Stimulated activated CD4-positive, alpha-beta T cell treated with anti-CD3 and anti-CD28 coated beads, Interleukin-2, amount 100 ng/mL, for 48 hours (primary cell): ENCODE measurements at places on chromosomes 4 and X.

DNA sequence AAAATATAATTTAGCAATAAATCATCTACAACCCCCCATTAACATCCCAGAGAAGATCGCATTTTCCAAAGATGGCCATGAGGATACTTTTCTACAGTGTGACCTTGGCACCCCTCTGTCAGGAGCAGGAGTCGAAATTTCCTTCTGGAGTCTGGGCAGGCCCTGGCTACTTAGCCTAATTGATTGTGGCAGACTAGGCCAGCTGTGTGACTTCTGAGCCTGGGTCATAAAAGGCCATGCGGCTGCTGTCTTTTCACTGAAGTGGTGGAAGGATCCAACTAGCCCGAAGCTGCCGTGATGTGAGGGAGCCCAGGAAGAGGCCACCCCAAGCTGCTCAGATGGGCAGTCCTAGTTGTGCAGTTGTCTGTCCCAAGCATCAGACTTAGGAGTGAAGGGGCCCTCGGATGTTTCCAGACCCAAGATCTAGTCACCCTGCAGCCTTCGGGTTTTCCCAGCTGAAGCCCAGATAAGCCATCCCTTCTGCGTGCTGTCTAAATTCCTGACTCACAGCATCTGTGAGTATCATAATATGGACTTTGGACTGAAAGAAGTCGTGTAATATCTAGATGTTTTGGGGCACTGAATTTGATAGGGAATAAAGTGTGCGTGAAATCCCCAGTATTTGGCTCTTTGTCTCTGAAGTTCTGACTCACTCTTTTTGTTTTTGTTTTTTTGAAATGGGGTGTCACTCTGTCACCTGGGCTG lies 21.0 kb downstream of the PDK3 start:
- DNase-seq: no peak

DNA sequence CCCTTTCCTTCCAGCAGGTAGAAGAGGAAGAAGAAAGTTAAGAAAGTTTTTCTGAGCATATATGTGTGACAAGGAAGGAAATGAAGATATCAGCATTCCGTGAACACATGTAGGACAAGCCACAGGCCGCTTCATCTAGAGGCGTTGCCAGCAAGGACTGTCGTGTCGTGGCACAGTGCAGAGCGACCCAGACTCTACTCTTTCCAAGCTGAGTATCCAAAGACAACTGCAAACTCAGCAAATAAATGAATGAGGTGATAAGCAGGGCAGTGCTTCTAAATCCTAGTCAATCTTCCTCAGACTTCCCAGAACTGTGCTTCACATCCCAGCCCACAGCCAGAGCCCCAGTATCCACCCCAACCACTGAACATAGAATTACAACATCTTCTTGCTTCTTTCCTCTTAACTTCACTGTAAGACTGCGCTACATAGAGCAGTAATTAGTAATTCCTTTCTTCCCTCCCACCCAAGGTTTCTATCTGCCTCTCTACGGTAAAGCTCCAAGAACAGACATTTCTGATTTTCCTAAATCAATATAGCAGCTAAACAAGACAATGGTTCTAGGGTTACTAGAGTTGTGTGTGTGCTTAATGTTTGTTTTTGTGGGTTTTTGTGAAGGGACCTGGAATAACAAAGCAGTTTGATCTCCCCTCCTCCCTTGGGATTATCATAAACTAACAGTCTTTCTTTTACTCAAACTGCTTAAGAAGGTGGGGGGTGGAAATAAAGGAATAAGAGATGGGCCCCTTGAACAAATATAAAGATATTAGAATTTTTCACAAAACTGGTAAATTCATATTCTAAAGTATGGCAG lies 71.6 kb downstream of the PAPSS1 start:
- no peak for DNase-seq

DNA sequence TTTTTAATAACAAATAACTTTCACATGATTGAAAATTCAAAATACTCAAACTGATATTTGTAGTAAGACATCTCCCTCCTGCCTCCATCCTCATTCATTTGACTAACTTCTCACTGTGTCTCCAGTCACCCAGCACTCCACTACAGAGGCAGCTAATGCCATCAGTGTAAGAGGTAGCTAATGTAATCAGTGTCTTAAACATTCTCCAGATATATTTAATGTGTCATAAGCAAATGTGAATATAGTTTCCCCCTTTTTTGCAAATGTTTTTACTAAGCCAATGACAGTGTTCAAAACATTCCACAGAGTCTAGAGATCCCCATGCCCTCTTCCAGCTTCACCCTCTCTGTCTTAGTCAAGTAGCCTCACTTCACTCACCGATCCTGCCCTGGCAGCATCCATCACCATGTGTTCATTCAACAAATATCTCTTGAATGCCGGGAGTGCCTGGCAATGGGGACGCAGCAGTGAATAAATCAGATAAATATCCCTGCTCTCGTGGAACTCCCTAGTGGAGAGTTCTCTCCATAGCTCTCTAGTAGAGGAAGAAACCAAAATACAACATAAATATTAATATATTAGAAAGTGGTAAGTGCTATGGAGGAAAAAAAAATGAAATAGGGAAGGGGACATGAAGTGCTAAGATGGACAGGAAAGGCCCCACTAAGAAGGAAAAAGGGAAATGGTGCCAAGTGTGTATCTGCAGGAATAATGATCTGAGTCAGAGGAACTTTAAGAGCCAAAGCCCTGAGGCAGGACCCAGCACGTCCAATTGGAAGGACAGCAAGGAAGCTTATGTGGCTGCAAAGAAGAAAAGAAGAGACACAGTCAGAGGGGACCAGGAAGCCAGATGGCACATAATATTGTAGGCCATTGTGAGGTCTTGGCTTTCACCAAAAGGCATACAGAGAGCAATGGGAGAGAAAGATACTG lies 18.7 kb downstream of the SCFD2 start:
- DNase-seq: no peak

DNA sequence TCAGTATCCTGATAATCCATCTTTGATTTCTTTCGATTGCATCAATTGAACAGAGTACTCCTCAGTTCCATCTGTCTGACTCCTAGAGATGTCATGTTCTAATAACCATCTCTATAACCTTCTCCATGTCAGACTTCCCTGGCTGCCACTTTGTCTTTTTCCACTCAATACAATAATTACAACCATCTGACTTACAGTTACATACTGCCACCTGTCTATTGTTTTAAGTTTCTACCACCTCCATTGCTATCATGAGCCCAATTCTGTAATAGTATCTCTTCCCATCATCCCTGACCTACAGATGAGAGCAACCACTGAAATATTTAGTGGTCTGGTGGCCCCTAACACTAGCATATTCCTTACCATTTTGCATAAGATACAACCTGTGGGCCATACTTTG lies 439.2 kb upstream of the FAM47C start:
- no peak for DNase-seq

DNA sequence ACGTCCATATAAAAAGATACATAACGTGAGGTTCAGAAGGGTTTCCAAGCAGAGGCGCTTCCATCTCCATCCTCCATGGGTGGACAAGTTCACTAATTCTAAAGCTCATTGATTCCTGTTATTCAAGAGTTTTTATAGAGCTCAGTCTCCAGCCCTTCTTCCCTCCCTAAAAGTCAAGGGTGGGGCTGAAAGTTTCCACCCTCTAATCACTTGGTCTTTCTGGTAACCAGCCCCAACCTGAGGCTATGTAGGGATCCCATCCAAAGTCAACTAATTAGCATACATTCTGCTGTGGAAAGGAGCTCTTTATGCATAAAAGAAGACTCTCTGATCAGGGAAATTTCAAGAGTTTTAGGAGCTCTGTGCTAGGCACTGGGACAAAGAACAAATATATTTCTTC lies 46.9 kb upstream of the VEGFC start:
- DNase-seq: no peak

GRCh38 chr4:170849969-170850368 lies 760.2 kb upstream of the AADAT start:
- DNase-seq: no peak

- DNase-seq: no peak
Measured at GRCh38 chr4:38625508-38625907, 38.5 kb upstream of the KLF3 start.

DNA sequence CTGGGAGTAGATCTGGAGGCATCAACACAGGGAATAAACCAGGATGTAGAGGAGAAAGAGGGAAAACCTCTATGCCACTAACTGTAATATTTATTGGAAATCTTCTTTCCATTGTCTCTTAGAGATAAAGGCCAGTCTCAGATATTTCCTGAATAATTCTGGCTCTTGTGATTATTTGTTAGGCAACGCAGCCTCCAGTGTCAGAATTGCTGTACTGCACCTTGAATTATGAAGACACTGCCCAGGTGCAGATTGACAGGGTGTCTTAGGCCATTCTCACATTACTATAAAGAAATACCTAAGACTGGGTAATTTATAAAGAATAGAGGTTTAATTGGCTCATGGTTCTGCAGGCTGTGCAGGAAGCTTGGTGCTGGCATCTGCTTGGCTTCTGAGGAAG lies 100.7 kb upstream of the ZDHHC15 start:
- no peak for DNase-seq

DNA sequence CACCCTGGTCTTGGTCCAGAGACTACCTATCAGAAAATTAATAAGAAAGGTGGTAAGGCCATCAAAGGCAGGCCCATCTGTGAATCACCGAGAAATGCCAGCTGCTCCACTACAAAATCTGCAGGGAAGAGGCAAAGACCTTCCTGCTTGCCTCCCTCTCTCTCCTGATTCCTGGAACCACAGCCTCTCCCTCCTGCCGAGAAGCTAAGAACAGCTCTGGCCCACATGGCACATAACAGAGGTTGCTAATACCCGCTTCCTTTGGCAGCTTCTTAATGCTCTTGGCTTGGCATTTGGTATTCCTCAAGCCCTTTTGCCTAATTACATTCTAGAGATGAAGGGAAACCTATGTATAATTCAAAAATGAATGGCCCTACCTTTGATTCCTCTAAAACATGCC lies 32.9 kb downstream of the RAI2 start:
- DNase-seq: no peak

- DNase-seq: no peak
Measured at GRCh38 chr4:90209922-90210321, 82.7 kb downstream of the CCSER1 start.

GRCh38 chr4:128061566-128062536 lies 739 bp downstream of the LARP1B start:
- peak; percentile 37 for DNase-seq

GRCh38 chr4:68535974-68536373 lies 40.1 kb downstream of the UGT2B17 start:
- no peak for DNase-seq

- no peak for DNase-seq
Measured at GRCh38 chr4:40333921-40334352, 1.2 kb upstream of the CHRNA9 start.

DNA sequence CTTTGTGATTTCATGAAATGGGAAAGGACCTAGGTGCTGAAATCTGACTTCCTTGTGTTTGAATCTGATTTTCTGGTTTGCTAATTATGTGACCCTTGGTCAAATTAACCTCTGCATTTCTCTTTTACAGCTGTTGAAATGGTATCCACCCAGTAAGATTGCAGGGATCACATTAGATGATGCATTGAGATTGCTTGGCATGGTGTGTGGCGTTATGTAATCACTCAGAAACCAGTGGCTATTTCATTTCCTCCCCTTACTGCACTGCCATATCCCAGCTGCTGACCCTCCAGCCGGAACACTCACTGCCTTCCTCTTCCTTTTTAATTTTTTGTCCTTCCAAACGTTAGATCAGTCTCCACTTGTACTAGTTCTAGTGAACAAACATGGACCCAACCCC lies 79.0 kb downstream of the KLHL8 start:
- no peak for DNase-seq

DNA sequence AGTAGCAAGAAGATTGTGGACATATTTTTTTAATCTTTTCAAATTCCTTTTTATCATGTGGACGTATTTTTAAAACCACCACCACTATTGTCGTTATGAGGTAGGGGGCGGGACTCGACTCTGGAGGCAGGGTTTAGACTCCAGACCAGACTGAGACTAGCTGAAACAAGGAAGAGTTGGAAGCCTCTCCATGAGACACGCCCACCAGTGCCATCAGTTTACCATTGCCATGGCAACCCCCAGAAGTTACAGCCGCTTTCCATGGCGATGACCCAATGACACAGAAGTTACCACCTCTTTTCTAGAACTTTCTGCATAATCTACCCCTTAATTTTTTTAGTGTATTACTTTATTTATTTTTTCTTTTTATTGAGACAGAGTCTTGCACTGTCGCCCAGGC lies 8.7 kb downstream of the MRFAP1 start:
- DNase-seq: no peak

DNA sequence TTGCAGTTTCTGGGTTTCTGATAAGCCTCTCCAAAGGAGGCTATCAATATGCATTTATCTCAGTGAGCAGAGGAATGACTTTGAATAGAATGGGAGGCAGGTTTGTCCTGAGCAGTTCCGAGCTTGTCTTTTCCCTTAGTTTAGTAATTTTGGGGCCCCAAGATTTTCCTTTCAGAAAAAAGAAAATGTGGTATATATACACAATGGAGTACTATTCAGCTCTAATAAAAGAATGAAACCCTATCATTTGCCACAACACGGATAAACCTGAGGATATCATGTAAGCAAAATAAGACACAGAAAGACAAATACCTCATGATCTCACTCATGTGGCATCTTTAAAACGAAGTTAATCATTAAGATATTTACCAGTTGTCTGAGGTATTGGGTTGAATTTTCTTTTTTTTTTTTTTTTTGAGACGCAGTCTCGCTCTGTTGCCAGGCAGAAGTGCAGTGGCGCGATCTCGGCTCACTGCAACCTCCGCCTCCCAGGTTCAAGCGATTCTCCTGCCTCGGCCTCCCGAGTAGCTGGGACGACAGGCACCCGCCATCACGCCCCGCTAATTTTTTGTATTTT lies 540 bp downstream of the ZNF721 start:
- no peak for DNase-seq

- DNase-seq: no peak
Measured at GRCh38 chr4:145878501-145879435, 59.9 kb downstream of the ZNF827 start.

DNA sequence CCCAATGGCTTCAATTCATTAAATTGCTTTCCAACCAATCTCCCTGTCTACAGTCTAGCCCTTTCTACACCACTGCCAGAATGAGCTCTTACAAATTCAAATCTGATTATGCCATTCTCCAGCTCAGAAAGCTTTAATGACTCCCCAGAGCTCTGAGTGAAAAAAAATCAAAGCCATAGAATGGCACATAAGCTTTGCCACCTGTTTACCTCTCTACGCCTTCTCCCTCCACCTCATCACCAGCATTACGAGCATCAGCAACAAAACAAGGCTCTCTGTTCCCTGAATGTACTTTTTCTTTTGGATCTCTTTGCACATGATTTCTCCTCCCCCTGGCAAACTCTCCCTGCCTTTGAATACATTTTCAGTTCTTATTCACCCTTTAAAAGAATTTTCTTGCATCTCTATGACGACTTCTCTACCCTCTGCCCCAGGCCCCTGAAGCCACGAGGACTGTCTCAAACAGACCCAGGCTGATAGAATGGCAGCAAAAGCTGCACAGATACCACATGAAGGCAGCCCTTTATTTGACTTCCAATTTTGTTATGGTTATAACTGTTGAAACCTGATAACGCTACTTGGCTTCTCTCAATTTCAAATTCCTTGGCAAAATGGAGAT lies 516.0 kb downstream of the PCDH7 start:
- no peak for DNase-seq

GRCh38 chrX:18574591-18574990 lies 97.3 kb downstream of the RS1 start:
- DNase-seq: no peak
